Activated CD4-positive, alpha-beta T cell treated with anti-CD3 and anti-CD28 coated beads, Interleukin-2, amount 50 U/mL, for 48 hours (primary cell): ENCODE measurements at places on chromosomes 16 and 17.

- DNase-seq: no peak
Observed at GRCh38 chr17:16243385-16243784, 26.4 kb downstream of the PIGL start.

DNA sequence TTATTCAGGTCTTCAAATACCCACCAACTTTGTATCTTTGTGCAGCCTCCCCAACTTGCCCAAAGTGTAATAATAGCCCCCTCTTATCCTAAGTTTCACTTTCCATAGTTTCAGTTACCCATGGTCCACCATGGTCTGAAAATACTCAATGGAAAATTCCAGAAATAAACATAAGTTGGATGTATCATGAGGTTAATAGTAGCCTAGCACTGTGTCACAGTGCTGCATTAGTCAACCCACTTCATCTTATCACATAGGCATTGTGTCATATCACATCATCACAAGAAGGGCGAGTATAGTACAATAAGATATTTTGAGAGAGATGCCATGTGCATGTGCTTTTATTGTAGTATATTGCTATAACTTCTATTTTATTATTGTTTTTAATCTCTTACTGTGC is 21.9 kb downstream of the OMG start:
- DNase-seq: no peak

- no peak for DNase-seq
Observed at GRCh38 chr17:80422276-80422675, 7.3 kb downstream of the ENDOV start.

GRCh38 chr17:65365169-65365568 is 196.3 kb downstream of the AXIN2 start:
- no peak for DNase-seq

DNA sequence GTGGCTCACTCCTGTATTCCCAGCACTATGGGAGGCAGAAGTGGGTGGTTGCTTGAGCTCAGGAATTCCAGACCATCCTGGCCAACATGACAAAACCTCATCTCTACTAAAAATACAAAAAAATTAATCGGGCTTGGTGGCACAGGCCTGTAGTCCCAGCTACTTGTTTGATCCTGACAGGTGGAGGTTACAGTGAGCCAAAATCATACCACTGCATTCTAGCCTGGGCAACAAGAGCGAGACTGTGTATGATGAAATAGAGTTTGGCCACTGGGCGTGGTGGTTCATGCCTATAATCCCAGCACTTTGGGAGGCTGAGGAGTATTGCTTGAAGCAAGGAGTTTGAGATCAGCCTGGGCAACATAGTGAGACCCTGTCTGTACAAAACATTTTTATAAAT is 173.3 kb downstream of the TANC2 start:
- DNase-seq: no peak

GRCh38 chr17:51078009-51078592 is 42.6 kb downstream of the SPAG9 start:
- DNase-seq: no peak
